ENCODE measurements at places on chromosomes 4 and X.

DNA sequence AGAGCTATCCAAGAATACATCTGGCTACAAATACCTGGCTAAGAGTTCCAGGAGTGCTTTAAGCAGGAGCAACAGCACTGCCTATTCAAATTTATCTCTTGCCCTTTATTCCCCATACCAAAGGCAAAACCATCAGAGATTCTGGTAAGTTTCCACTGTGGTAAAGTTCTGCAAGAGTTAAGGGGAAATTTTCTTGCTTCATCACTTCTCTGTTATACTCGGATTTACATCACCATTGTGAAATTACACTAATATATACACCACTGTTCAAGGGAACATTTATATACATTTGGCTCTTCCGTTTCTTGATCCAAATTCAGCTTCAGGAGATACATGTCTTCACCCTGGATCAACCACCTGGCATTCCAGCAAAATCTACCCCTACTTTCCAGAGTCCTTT is 70.8 kb upstream of the PTPN13 start:
- no peak for DNase-seq

- DNase-seq: no peak
Measured at GRCh38 chrX:22060415-22061280, 28.5 kb downstream of the PHEX start.

DNA sequence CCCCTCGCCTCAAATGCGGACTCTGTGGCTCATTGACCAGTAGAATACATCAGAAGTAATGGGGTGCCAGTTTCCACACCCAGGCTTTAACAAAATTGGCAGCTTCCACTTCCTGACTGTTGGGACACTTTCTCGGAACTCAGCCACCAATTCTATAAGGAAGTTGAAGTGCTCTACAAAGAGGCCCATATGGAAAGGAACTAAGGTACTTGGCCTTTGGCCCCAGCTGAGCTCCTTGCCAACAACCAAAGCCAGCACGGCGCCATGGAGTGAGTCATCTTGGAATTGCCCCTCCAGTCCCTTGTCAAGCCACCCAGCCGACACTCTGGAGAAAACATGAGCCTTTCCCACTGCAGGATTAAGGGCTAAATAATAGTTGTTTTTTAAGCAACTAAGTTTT is 262.2 kb upstream of the INTU start:
- no peak for DNase-seq

GRCh38 chr4:183413234-183414200 is 30.9 kb upstream of the CDKN2AIP start:
- no peak for DNase-seq

- no peak for DNase-seq
Measured at GRCh38 chr4:87375719-87376291, 15.2 kb downstream of the HSD17B11 start.

DNA sequence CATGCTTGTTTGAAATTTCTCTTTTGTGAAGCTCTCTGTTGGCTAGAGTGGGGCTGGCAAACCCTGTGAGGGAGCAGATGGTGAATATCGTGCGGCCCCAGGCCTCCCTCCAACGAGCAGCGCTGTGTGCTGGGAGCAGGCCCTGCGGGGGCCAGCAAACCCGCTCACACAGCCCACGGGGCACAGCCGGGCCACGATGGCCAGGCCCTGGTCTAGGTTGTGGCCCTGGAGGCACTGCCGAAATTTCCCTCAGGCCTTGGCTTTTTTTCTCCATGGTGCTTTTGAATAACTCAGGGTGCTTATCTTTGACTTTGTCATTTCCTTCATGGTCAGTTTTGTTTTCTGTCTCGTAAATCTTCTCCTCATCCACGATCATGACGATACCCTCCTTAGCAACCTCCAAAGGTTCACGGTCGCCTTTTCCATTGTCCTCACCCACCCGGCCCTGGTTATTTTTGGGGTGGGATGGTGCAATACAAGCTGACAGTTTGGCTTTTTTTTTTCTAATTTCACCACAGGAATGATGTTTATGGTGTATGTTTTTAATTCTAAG is 20.7 kb downstream of the PCGF3 start:
- DNase-seq: no peak

DNA sequence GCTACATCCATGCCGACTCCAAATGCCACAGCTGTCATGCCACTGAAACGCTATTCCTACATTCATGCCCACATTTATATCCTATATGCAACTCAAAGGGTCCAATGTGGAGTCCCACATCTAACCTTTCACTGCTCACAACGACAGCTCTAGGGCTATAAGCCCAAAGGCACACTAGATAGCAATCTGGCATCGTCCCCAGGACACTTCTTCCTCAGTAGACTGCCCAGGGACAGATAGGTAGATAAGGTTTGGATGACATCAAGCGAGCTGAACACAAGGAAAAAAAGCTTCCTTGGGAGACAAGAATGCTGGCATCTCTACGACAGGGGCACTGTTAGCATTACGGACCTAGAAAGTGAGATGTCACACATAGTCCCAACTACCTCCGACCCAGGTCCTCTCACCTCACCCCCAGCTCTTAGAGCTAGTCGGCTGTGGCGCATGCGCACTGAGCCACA is 685 bp downstream of the RAB9B start:
- no peak for DNase-seq

DNA sequence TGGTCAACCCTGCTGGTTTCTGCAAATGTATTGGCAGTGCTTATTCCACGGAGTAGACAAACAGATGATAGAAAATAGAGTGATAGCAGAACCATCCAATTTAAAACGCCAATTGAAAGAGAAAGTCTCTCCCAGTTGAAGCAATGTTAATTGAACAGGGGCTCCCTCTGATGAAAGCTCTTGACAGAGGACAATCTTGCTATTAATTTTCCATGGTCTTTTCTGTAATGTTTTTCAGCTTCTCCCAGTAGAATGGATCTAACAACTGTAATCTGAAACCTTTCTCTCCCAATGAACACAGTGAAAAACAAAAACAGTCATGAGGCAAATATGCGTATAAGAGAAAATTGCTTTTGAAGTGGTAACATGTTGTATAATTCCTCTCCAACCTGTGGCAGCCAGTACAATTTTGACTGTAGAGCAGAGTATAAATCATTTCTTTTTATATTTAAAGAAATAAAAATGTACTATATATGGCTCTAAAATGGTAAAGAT is 225.1 kb upstream of the GALNTL6 start:
- DNase-seq: no peak

- no peak for DNase-seq
Measured at GRCh38 chr4:124754681-124755080, 42.1 kb upstream of the ANKRD50 start.

DNA sequence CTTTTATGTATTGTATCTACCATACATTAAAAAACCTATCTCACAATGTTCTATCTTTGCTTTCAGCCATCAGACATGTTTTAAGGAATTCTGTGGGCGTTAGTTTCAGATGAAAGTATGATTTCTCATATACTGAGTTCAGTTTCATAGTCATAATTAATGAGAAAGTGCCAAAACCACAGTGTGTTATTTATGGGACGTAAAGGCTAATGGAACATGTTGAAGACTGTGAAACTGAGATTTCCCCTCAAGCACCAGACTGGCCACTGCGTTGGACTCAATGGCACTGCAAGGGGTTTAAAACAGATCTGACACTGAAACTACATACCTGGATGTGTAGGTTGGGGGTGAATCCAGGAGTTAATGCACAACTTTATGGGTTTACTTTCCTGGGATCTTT is 32.0 kb downstream of the F8 start:
- no peak for DNase-seq

- no peak for DNase-seq
Measured at GRCh38 chrX:11409957-11410356, 116.7 kb downstream of the AMELX start.

DNA sequence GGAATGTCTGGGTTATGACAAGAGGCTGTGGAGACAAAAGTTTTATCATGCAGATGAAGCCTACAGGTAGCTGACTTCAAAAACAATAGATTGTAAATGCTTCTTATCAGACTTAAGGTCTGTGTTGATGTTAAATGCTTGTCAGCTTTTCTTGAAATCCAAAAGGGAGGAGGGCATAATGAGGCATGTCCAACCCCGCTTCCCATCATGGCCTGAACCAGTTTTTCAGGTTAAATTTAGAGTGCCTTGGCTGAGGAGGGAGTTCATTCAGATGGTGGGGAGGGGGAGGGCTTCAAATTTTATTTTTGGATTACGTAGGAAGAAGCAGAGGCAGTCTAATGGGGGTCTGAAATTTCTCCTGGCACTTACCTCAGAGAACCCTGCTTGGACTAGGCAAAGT is 207.7 kb upstream of the HDX start:
- no peak for DNase-seq

DNA sequence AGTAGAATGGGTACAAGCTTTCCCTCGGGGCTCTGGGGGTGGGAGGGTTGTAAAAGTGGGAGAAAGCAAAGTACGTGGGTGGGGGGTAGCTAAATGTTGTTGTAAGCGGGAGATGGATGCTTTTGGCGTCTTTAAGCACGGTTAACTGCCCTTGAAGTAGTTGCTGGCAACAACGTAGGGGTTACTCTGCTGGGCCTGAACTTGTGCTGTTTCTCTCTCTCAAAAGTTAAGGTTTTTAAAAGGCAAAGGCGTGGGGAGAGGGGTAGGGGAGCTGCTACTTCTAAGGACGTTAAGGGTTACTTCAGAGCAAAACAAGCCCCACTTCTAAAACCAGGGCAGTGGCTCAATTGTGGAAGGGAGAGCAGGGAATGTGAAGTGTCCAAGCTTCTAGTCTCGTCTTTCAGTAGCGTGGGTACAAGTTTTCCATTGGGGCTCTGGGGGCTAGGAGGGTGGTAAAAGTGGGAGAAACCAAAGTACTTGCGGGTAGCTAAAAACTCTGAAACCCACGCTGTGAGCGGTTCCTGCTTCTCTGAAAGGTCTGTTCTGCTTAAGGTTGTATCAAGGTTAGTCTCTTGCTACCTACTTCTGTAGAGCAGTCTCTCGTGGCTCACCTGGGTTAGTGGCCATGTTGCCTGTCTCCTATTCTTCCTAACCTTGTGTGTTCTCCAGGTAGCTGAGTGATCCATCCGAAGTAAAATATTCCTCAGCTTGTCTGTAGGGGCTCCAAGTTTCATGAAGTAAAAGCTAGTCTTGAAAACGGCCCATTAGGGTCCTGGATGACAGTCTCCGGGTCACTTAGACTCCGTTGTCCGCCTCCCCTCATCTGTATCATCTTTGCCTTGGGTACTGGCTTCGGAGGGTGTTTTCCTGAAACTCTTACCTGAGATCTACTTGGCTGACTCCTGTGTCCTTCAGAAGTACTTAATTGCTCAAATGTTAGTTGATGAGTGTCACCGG is 1.7 kb upstream of the WDR1 start:
- no peak for DNase-seq

- DNase-seq: no peak
Measured at GRCh38 chr4:13160920-13161319, 323.2 kb downstream of the RAB28 start.

GRCh38 chr4:101037249-101037648 is 310.1 kb downstream of the PPP3CA start:
- no peak for DNase-seq

- no peak for DNase-seq
Measured at GRCh38 chr4:125389713-125390112, 75.0 kb downstream of the FAT4 start.

DNA sequence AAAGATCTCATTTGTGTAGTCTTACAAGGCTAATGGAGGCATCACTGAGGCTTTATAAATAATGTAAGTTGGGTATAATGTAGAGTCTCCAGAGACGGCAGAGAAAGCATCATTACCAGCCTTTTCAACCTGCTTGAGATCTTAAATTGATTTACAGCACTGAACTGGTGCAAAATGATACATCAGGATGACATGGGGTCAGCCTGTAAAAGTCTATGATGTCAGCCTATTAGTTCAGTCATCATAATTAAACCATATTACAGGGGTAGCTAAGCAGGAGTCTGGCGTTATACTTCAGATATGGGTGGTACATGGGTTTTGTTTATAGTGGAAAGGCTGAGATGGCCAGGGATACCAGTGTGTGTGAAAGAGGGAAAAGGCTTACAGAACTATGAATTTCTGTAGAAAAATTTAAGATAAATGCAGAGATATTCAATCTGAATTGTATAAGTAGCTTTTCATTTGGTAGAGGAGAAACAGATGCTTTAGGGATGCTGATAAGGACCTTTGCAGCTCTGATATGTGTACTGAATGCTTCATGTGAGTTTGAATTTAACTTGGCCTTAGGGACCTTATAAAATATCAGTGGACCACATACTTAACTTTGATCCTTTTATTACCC is 2.7 kb downstream of the SMAD1 start:
- DNase-seq: no peak

GRCh38 chr4:74418063-74418670 is 26.8 kb upstream of the AREG start:
- DNase-seq: no peak

GRCh38 chrX:132837126-132837525 is 121.3 kb downstream of the HS6ST2 start:
- no peak for DNase-seq

DNA sequence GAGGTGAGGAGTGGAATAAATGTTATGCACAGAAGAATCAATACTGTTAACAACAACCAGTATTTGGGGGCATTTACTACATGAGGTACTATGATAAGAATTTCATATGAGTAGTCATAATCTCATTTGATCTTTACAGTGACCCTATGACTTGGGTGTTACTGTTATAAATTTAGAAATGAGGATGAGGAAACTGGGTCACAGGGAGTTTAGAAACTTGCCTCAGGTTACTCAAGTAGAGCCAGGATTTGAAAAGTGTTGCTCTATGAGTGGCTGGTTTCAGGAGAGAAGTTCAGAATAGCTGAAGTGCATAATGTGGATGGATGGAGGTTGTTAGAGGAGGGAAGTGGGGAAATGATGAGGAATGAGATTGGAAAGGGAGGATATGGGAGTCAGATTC is 16.6 kb upstream of the DDIT4L start:
- DNase-seq: no peak

DNA sequence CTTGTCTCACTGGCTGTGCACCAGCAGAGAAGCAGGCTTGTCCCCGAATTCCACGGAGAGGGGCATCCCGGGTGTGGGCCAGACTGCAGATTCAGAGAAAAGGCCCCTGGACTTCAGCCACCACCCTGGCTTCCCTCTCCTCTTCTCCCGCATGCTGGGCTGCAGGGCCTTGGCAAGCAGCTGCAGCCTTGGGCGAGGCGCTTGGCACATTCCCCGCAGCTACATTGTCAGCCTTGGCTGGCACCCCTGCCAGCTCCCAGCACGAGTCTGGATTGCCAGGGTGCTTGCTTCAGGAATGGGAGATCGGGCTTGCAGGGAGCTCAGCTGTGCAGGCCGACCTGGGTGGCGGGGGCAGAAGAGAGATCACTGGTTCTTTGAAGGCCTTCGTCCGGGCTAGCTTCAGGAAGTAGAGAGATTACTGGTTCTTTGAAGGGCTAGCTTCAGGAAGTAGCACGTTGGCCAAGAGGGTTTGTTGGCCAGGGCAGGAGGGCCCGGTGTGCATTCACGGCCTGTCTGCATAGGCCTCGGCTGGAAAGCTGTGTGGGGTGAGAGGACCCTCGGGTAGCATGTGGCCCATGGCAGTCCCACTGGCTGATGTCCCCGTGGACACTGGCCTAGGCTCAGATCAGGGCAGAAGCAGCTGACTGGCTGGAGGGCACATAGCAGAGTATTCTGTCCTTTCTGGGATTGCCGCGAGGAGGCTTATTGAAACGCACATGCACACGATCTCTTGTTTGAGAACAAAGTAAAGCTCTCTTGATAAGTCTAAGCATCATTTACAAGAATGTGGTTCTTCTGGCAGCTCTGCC is 2.7 kb downstream of the ABCD1 start:
- no peak for DNase-seq

Data from ecto neural progenitor cell (in vitro differentiated cells).